ENCODE measurements at places on chromosomes 1 and 21.

DNA sequence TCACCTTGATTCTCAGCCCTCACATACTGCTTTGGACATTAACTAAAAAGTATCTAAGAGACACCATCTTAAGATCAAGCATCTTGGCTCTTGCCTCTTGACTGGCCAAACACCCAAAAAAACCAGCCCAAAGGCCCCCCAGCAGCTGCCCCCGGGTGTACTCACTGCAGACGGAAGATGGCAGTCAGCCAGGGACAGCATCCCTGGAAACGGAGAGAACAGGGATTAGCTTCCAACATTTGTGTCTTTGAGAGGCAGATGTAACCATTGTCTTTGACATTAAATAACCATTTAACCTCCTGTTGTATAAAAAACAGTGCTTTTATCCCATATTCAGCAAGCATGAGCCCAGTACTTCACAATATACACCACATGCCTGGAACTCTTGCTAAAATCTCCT lies 11.3 kb downstream of the TMEM63A start:
- no peak for DNase-seq

- DNase-seq: no peak
These were observed 38.6 kb downstream of the CAPN2 start for GRCh38 chr1:223750730-223751570.

GRCh38 chr1:110490791-110491451 lies 28.1 kb downstream of the KCNA10 start:
- DNase-seq: no peak

- no peak for DNase-seq
These were observed 11.3 kb downstream of the OLFML3 start for GRCh38 chr1:113990530-113990929.

DNA sequence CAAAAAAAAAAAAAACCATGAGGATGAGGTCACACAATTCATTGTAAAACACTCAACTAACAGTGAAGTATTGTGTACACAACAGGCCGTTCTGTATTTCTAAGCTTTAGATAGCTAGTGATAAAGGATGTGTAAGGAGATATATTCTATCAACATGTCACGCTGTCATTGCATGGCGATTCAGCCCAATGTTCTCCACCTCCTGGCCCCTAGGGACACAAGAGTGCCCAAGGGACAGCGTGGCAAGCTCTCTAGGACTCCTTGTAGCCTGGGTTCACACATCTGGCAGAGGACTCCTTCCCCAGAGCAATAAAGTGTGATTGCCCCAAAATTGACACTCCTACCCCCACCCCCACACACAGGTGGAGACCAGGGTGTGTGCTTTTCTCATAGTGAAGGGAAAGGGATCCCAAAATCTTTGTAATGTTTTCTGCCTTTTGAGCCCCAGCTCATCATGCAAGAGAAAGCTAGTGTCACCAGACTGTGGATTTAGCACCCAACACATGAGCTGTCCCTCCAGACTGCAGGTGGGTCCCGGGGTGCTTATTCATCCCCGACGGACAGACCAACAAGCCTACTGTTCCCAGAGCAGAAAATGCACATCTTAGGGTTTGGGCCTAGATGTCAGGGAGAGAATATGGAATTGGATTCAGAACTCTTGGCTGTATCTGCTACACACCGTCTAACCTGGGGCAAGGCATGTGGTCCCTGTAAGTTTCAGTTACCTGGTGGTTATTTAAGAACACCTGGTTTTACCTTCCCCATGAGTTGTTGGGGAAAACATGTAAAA lies 11.5 kb downstream of the TMPRSS3 start:
- DNase-seq: no peak

- DNase-seq: no peak
These were observed 80.0 kb downstream of the EPS15 start for GRCh38 chr1:51439053-51439452.

DNA sequence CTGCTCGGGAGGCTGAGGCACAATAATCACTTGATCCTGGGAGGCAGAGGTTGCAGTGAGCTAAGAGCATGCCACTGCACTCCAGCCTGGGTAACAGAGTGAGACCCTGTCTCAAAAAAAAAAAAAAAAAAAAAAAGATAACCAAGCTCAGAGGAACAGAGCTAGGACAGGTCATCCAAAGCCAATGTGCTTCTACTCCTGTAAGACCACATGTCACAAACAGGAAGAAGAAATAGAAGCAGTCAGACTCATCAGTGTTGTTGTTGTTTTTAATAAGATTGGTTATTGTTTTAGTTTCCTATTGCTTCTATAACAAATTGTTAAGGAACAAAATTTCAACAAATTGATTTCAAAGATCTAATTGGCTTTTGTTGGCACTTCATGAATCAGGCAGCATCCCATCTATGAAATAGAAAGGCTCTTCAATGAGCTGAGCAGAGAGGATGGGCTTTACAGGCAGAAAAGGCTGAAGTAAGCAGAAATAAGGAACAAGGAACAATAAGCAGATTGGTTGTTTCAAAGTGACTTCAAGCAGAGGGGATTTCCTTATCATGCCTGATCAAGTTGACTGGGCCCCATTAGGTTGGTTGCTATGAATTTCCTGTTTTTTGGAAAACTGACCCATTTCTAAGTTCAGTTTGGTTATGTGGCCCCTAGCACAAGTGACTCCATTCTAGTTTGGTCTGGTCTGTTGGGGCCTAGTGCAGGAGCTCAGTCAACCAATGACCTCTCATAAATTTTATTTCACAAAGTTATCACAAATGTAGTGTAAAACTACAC lies 6.0 kb upstream of the AKNAD1 start:
- DNase-seq: no peak

- DNase-seq: no peak
These were observed 1389.6 kb downstream of the KCNT2 start for GRCh38 chr1:195218428-195219212.

DNA sequence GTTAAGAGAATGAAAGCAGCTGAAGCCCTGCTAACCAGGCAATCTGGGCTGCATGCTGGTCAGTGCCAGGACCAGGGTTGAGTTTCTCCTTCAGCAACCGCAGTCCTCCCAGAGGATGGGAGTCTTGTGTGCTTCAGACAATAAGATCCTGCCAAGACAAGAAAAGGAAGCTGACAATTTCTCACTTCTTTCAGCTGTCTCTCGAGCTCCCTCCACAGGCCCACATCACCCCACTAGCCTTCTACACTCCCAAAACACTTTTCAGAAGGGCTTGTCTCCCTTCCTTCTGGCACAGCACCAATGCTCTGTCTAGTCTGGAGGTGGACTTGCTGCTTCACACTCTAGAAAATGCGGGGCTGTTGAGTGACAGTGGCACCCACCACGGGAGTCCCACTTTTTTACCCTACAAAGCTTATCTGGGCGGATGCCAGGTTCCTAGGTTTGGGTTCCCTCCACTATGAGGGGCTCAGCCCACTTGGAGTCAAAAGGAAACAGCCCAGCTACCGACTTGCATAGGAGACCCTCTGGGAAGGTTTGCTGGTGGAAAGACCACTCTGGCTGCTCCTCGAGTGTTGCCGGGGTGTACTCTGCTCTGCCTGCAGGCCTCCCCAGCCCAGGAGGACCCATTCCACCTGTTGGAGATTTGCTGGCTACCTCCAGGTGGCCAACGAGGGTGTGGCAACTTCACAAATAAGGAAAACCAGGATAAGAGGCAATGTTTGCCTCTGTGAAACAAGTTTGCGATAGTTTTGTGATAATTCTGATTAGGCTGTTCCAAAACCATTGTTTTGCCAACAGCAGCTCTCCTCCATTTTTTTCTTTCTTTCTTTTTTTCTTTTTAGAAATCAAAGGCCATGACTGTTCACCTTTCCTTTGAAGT lies 68.9 kb downstream of the TENT5C start:
- DNase-seq: peak; percentile 68

GRCh38 chr21:33388188-33388587 lies 15.0 kb upstream of the IFNGR2 start:
- no peak for DNase-seq

DNA sequence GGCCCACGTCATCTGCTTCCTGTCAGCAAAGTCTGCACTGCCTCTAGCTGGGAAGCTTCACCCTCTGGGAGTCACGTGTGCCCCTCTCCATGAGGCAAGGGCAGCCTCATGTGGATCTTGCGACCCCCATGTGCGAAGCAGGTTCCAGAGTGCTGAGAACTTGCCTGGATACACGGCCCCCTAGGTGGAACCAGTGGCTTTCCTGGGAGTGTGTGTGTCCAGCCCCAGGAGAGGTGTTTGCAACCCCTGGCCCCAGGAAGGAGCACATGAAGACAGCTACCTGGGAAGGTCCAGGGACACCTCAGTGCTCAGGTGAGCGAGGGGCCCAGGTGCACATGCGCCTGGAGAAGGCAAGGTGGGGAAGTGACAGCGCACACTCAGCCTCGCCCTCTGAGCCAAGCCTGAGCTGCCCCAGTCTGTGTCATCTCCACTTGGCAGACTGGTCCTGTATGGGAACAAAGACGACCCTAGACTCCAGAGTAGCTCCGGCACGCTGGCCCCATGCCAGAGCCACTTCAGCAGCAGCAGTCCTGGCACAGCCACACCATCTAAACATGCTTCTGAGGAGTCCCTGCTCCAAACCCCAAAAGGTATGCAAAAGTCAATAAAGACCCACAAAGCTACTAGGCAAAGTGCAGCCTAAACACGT lies 8.9 kb downstream of the LSS start:
- no peak for DNase-seq

- DNase-seq: no peak
These were observed 15.8 kb downstream of the DENND2D start for GRCh38 chr1:111184663-111185062.

- no peak for DNase-seq
These were observed 2.2 kb downstream of the DEGS1 start for GRCh38 chr1:224185208-224185607.

DNA sequence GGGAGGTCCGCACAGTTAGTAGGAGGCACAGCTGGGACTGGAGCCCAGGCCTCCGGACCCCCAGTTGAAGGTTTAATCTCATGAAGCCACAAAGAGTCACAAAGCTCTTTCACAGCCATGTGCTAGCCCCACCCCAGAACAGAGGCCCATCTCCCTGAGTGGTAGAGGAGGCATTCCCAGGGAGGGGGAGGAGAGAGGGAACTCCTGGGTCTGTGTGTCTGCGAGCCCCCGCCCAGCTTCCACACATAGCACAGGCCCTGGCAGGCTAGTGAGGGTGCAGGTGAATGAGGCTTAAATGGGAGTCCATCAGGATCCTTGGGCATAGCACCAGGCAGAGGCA lies 197.8 kb downstream of the MATN1 start:
- DNase-seq: no peak

- DNase-seq: no peak
These were observed 1531.1 kb downstream of the MRPL39 start for GRCh38 chr21:24076179-24076578.

GRCh38 chr1:90414201-90414600 lies 302.9 kb downstream of the BARHL2 start:
- no peak for DNase-seq

- DNase-seq: no peak
These were observed 810 bp upstream of the CYP4A11 start for GRCh38 chr1:46942086-46942485.

- DNase-seq: no peak
These were observed 9.4 kb downstream of the DONSON start for GRCh38 chr21:33578959-33579542.

- DNase-seq: no peak
These were observed 26.0 kb downstream of the RPS6KA1 start for GRCh38 chr1:26555550-26555981.

DNA sequence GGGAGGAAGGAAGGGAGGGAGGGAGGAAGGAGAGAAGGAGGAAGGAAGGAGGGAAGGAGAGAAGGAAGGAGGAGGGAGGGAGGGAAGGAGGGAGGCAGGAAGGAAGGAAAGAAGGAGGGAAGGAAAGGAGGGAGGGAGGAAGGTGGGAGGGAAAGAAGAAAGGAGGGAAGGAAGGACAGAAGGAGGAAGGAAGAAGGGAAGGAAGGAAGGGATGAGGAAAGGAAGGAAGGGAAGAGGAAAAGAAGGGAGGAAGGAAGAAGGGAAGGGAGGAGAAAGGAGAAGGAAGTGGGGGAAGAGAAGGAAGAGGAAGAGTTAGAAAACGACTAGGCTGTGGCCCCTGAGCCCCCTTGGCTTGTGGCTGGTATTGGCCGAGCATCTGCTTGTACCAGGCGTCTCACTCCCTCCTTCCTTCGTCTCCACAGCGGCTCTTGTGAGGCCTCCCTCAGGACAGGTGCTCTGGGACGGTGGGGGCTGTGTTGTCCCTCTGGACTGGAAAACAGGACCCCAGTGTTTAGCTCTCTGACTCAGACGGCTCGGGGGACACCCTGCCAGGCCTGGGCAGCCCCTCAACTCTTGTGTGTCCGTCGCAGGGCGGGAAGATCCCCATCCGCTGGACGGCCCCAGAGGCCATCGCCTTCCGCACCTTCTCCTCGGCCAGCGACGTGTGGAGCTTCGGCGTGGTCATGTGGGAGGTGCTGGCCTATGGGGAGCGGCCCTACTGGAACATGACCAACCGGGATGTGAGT lies 36.2 kb upstream of the C1QA start:
- DNase-seq: no peak

DNA sequence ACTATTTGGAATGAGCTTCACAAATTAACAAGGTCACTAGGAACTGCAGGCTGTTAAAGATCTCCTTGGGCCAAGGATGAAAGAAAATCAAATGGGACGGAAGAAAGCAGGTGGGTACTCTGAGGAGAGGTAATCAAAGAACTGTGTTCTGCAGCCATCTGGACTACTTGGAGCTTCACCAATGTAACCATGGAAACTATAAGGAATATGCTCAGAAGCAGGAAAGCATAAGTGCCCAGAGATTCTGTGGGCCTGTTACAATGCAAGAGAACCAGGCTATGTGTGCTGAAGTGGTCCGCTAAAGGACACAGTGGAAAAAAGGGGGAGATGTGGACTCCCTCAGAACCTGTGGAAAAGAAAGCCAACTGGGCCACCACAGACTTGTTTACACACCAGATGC lies 238.5 kb downstream of the PTGER3 start:
- no peak for DNase-seq

DNA sequence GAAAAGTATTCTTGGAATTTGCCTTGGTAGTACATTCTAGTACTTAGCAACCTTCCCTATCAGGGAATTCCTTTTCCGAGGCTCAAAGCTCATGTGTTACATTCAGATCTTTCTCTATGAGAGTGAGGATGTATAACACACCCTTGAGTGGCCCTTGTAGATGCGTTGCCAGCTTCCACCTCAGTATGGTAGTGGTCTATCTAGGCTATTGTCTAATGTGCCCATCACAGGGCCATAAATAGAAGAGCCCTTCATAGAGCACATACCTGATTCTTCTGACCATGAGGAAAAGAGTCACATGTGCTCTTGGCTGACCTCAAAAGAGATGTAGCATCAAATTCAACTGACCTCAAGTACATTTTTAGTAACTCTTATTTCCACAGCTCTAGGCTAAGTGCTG lies 14.0 kb upstream of the ZC3H11B start:
- DNase-seq: no peak

GRCh38 chr1:28313702-28314546 lies 14.9 kb upstream of the MED18 start:
- DNase-seq: no peak

- DNase-seq: no peak
These were observed 126.4 kb downstream of the CLIC6 start for GRCh38 chr21:34795175-34795547.

DNA sequence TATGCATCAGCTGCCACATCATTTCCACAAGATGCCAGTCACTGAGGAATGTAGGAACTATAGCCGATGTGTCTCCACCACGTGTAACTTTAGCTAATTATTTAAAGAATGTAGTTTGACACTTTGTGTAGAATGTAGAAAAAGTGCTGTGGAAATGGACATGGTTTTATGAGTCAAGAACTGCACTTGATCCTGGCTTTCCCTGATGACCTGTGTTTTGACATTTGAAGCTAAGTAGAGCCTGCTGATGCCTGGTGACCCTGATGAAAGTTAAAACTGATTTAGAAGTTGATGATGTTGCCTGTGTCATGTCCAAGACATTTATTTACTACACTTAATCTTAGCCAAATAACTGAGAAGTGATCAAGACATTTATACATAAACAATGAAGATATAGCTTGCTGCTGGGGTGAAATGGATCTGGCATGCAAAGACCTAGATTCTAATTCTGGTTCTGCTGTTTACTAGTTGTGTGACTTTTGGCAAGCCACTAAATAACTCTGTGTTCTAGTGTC lies 4.4 kb upstream of the OSBPL9 start:
- DNase-seq: no peak

Data from GM13977 (cell line).